ENCODE measurements at places on chromosomes 6 and 20.

DNA sequence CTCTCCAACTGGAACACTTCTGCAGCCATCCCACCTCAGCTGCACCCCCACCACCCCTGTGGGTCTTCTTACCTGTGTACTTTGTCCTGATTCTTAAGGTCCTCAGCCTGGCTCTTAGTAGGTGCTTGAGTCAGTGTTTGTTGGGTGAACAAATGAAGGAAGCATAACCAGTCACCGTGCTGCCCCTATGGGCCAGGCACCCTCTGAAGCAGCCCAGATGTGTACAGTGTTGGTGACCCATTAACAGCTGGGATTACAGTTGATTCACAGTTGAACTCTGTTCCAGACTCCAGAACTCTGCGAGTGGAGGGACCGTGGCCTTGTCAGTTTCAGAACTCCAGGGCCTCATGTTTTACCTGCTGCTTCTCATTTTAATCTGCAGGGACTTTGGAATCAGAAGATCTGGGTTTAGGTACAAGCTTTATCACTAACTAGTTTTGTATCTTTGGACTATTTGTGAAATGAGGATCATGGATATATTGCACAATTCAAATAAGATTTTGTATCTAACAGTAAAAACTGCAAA, 203.8 kb downstream of the TMEM242 start:
- DNase-seq: no peak

DNA sequence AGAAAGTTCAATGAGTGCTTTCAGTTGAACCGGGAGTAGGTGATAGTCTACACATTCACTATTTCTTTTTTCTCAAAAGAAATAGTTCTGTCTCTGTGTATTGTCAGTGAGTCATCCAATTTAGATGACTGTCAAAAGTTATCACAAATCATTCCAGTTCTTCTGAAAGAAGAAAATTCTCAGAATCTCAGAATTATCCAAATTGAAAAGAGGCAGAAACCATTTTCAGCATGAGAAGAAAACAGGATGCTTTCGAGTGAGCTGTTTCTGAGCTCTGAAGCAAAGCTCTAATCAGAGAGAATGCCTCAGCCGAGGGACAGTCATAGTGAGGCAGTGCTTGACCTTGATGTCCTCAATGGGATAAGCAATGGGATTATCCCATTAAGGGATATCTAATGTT, 97.9 kb downstream of the HUS1B start:
- DNase-seq: no peak

GRCh38 chr6:43669050-43669921, 18.3 kb downstream of the MRPS18A start:
- DNase-seq: no peak

DNA sequence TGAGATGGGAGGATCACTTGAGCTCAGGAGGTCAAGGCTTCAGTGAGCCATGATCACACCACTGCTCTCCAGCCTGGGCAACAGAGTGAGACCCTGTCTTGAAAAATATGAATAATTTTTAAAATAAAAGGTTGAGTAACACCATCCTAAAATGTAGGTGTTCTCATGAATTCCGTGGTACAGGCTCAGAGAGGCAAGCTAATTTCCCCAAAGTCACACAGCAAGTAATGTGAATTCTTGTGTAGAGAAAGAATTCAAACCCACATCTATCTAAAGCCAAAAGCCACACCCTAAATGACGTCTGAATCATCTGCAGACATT, 80.5 kb downstream of the ZNF217 start:
- DNase-seq: no peak

DNA sequence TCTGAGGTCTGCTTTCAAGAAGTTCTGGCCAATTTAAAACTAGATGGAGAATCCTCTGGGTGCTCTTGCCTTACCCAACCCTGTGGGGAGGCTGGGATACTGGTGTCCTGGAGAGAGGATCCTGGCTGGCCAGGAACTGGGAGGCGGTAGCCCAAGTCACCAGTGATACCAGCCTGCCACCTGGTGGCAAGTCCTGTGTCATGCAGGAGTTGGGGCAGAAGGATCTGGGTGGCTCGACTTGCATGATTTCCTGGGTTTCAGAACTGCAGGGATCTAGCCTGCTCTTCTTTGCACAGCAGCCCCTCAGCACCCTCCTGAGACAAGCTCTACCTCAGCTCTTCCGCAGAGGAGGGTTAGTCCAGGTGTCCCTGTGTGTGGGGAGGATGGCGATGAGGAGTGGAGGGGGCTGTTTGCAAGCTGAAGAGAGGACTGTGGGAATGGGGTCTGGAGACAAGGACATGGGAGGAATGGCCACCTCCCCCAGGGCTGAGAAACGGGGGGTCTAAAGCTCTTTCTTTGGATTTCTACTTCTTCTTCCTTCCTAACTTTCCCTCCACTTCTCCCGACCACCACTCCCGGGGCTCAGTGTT, 4.2 kb downstream of the KCNK17 start:
- peak; percentile 55 for DNase-seq

- DNase-seq: no peak
Measured at GRCh38 chr6:155352130-155352420, 37.8 kb upstream of the TFB1M start.

DNA sequence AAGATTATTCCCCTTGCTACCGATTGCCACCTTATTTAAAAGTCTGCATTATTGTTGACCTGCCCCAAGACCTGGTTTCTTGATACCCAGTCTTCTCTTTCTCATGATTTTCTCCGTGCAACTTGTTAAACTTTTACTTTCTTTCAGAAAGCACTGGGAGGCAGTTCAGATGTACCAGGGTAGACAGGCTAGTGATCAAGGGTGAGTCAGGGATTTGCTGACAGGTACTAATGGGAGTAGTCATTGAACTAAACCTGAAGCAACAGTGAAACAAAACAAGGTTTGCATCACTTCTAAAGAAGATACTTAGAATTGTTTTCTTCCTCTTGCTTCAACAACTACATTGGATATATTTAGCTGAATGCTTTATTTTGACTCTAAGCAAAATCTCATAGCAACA, 124.4 kb downstream of the KCNQ5 start:
- no peak for DNase-seq

GRCh38 chr20:23187751-23188150, 101.6 kb upstream of the CD93 start:
- DNase-seq: no peak

DNA sequence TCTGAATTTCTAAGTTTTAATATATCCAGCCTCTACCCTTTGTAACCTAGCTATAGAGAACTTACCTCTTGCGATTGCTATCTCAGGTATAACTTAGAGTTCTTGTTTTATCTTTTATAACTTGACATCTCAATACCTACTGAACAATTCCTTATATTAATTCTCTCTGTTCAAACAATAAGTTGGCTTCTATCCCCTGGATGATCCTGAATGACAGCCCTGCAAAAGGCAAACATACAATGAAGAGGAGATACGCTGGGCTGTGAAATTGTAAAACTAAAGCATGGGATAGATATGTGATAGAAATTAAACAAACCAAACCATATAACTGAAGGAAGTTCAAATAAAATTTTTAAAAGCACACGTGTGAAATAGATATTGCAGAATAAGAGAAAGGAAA, 513.6 kb upstream of the PTCHD4 start:
- no peak for DNase-seq

- no peak for DNase-seq
Measured at GRCh38 chr6:57432157-57432556, 114.7 kb downstream of the PRIM2 start.

DNA sequence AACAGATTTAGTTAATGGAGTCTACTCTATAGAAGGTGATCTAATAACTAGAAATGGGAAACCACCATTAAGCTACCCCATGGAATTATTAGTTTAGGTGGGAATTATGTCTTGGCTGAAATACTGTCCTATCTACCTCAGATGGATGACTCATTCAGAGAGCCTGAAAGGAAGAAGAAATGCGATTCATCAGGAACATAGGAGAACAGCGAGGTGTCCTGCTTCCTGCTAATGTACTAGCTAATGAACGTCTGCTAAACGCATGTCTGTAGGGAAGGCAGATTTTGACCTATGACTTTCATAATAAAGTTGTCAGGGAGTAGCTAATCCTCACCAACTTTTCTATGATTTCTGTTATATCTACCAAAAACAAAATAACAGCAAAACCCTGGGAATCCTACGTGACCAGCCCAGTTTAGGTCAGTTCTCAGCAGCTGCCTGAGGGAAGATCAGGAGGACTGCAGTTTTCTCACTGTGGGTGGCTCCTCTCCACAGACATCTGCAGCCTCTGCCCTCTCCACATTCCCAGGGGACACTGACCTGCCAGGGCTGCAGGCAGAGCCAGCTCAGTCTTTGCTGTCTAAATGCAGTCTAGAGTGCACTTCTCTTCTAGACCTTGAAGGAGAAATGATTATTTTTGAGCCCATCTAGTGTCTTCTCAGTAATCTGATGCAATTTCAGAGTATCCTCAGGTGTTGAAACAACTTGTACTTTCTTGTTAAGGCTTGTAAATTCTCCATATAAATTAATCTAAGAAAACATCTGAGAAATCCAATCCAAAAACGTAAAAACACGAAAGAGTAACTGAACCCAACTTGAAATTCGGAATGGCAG, 18.1 kb upstream of the SFT2D1 start:
- DNase-seq: no peak

GRCh38 chr6:139823099-139823807, 448.8 kb upstream of the CITED2 start:
- no peak for DNase-seq

GRCh38 chr6:39906318-39906761, 27.9 kb downstream of the MOCS1 start:
- no peak for DNase-seq

- DNase-seq: no peak
Measured at GRCh38 chr6:136129365-136129764, 120.7 kb downstream of the MTFR2 start.

- DNase-seq: no peak
Measured at GRCh38 chr20:3390759-3391425, 16.6 kb downstream of the DNAAF9 start.

DNA sequence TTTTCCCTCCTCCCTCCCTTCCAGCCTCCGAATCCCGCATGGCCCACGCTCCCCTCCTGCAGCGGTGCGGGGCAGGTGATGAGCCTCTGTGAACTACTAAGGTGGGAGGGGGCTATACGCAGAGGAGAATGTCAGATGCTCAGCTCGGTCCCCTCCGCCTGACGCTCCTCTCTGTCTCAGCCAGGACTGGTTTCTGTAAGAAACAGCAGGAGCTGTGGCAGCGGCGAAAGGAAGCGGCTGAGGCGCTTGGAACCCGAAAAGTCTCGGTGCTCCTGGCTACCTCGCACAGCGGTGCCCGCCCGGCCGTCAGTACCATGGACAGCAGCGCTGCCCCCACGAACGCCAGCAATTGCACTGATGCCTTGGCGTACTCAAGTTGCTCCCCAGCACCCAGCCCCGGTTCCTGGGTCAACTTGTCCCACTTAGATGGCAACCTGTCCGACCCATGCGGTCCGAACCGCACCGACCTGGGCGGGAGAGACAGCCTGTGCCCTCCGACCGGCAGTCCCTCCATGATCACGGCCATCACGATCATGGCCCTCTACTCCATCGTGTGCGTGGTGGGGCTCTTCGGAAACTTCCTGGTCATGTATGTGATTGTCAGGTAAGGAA, at the start of gene OPRM1:
Gene OPRM1 (plus strand): TSS at position 10 of the 612 bp plus-strand sequence. CDS start 305 bp downstream, at position 315.
- DNase-seq: no peak

DNA sequence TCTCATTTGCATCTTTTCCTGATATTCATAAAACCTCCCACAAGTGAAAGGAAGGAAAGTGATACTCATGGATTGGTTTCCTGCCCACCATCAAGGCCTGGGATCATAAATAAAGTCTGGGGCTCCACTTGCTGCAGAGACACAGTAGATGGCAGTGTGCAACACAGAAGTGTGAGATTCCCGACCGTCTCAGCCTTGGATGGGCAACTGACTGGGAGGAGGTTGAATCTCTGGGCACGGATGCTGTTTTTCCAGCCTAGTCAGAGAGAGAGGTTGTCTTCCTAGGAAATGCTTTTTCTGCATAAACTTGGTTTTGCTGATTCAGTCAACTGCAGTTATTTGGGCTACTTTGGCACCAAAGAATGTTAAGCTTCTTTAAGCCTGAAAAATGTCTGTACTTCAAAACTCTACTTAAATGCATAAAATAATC, 9.9 kb upstream of the RFPL4B start:
- no peak for DNase-seq

DNA sequence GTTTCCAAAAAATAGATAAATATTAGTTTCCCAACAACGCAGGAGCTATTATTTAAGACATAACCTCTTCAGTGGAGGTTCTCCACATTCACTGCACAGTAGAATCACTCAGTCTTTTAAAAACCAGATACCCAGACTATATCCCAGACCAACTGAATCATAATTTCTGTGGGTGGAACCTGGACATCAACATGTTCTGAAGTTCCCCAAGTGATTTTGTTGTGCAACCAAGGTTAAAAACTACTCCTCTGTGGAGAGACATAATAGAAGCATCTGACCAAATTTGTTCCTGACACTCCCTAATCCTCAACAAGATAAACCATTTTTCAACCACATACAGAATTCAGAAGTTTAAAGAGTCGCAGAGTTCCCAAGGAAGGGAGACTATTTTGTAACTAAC, 42.3 kb downstream of the STK38 start:
- DNase-seq: no peak

GRCh38 chr6:27213544-27214125, 33.9 kb upstream of the PRSS16 start:
- DNase-seq: no peak

GRCh38 chr20:34798871-34799270, 26.6 kb downstream of the NCOA6 start:
- no peak for DNase-seq

DNA sequence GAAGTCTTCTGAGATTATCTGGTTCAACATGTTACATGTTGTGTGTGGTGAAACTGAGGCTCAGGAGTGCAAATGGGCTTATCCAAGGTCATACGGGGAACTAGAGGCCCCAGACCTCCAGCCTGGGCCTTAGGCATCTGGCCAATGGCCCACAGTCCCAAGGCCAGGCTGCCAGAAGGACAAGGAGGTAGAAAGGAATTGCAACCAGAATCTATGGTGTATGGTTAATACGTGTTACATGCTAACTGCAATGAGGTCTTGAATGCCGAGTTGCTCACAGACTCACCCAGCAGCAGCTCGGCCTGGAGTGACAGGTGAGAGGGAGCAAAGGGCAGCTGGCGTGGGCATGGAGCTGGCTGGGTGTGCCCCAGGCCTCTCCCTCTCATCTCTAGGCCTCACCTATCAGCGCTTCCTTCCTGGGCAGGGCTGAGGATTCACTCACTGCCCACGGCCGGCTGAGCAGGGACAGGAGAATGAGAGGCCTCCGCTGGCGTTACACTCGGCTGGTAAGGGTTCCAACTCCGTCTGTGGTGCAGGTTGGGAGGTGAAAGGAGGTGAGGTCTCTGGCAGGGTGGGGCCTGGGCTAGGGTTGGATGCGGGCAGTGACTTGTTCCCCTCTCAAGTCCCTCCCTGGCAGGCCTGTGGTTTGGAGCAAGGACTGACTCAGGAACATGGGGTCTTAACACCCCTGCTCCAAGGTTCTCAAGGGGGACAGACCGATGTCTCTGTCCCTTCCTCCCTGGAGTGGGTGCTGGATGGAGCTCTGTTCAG, at the start of gene TLDC2:
Gene TLDC2 (plus strand): TSS at position 437 of the 771 bp plus-strand sequence. CDS start 37 bp downstream, at position 474.
- no peak for DNase-seq

All from CD4-positive, alpha-beta T cell treated with Interleukin-17A for 1 hour (primary cell).